ENCODE measurements at places on chromosomes 13 and 19. TPM values are rescaled to one million over a fixed set of nuclear protein-coding genes. Genes with fewer than 3 reads are reported as not detected.

DNA sequence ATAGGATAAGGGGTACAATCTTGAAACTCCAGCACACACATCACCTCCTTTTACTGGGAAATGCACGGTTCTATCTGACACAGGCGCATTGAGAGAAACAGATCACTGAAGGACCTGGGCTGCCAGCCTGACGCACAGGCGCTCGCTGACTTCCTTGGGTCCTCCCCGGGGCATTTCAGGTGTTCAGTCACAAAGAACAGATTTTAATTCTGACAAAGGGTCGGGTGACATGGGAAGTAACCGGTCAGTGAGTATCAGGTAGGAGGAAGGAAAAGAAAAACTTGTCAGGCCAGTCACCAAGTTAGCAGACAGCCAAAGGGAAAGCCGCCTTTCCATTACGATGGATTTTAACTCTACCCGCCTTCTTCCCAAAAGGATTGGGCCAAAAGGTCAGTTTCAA is 39.6 kb downstream of the INSR start:
- no peak for DNase-seq
- peaks cover 6% of the 10 kb centered on the region for H3K27me3 ChIP-seq
- peaks cover 10% of the 10 kb centered on the region for H3K4me1 ChIP-seq
- H3K27ac ChIP-seq, result no peak overlapping the region
- H3K36me3 ChIP-seq, result no peaks in the 10 kb centered on the region

- H3K36me3 ChIP-seq, result no peaks in the 10 kb centered on the region
- no peak for DNase-seq
- no peaks in the 10 kb centered on the region for H3K4me1 ChIP-seq
- peaks cover 45% of the 10 kb centered on the region for H3K27me3 ChIP-seq
- no peak within 1 kb of the TSS for H3K4me3 ChIP-seq
Observed at GRCh38 chr19:46124638-46125115, at the start of gene IGFL3. Gene IGFL3 (minus strand): TSS chr19:46124688. CDS start chr19:46124649, 39 bp downstream.

DNA sequence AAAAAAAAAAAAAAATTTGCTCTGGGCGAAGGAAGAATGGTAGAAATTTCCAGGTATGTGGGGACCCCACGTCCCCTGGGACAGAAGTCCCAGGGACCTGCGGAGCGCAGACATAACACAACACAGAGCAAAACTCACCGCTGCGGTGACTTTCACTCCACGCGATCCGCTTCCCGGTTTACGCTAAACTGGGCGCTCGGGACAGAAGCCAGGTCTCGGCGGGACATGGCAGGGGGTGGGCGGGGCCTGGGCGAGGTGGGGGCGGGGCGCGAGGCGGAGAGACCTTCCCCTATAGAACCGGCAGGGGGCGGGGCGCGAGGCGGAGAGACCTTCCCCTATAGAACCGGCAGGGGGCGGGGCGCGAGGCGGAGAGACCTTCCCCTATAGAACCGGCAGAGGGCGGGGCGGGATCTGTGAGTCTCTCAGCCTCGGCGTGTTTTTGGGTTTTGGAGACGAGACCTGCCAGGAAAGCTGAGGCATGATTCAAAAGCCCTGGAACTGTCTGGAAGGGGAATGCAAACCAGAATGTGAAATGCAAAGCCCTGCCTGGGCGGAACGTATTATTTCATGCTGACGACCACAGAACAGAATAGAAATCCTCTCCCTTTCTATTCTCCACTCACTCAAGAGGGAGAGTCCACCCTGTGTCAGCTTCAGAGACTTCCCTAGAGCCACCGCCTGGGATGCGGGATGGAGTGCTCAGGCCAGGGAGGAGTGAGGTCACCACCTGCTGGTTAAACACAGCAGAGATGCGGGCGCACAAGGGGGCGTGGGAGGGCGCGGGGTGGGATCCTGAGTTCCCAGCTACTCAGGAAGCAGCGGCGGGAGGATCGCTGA is 20.2 kb upstream of the ERVV-1 start:
- peaks cover 8% of the 10 kb centered on the region for H3K27me3 ChIP-seq
- DNase-seq, result peak; percentile 86
- H3K27ac ChIP-seq, result no peak overlapping the region
- H3K36me3 ChIP-seq, result peaks cover 7% of the 10 kb centered on the region

GRCh38 chr13:35793823-35794222 is 317.3 kb upstream of the MAB21L1 start:
- no peaks in the 10 kb centered on the region for H3K4me1 ChIP-seq
- H3K36me3 ChIP-seq, result no peaks in the 10 kb centered on the region
- DNase-seq, result no peak
- H3K27me3 ChIP-seq, result no peaks in the 10 kb centered on the region

DNA sequence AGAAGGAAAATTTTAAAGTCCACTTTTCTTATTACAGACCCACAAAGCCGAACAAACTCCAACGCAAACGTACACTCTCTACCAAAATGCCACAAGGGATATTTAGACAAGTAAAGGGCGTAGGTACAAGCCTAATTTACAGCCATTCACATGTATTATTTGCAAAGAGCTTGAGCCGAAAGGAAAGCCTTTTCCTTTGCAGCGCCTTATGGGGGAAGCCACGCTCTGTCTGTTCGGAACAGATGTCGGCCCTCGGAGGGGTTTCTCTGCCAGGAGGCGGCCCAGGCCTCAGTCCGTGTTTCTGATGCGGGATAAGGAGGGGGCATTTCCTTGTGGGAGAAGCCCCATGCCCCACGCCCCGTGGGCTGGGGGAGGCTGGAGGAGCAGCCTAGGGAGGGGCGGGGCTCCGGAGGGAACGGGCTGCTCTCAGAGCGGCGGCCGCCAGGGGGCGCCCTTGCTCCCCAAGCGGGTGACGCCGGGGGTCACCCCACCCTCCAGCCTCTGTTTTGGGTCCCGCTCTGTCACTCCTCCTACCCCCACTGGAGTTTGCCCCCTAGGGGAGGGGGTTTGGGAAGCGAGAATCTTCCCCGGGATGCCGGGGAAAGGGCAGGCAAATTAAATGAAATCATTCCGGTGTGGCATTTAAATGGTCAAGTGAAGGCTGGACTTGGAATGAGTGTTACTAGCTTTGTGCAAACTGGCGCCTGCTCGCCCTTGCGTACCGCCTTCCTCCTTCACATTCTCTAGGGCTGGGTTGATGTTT is 2.9 kb downstream of the HTR2A start:
- H3K4me1 ChIP-seq, result peaks cover 6% of the 10 kb centered on the region
- H3K36me3 ChIP-seq, result no peaks in the 10 kb centered on the region
- H3K27me3 ChIP-seq, result peaks cover 64% of the 10 kb centered on the region
- peak overlapping the region; percentile 64 for H3K4me3 ChIP-seq

DNA sequence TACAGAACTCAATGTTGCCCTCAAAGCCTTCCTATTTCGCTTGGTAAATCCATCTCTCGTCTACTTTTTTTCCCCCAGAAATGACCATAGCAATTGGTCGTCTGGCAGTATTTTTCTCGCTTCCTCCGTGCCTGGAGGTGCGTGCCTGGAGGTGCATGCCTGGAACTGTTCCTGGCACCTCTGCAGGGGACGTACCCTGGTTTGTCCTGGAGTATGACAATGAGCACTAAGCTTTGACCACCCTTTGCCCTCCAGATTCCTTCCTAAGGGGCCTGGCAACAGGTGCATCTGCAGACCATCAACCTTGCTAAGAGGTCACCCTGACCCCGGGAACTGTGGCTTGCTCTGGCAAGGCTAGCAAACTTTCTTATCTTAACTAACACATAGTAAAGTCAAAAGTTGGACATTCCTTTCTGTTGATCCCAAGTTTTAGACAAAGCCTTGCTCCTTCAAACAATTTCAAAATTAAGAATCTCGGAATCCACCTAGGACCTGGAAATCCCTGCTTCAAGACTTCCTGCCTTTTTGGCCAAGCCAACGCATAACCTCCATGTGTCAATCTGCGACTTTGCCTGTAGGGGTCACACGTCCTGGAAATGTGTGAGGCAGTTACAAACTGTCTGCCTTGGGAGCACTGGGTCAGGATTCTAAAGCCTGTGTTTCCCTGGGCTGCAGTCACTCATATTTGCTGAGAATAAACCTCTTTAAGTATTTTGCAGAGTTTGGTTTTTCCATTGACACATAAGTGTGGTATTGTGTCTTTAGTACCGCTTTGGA is 28.8 kb upstream of the TUBGCP3 start:
- peak; percentile 39 for DNase-seq
- H3K36me3 ChIP-seq, result no peaks in the 10 kb centered on the region
- no peak overlapping the region for H3K27ac ChIP-seq
- H3K4me3 ChIP-seq, result no peak overlapping the region
- H3K4me1 ChIP-seq, result no peaks in the 10 kb centered on the region

GRCh38 chr19:17332677-17333581 is 1.7 kb downstream of the ANO8 start:
- peak; percentile 63 for DNase-seq
- peaks cover 35% of the 10 kb centered on the region for H3K4me1 ChIP-seq
- H3K4me3 ChIP-seq, result peak overlapping the region; percentile 38

DNA sequence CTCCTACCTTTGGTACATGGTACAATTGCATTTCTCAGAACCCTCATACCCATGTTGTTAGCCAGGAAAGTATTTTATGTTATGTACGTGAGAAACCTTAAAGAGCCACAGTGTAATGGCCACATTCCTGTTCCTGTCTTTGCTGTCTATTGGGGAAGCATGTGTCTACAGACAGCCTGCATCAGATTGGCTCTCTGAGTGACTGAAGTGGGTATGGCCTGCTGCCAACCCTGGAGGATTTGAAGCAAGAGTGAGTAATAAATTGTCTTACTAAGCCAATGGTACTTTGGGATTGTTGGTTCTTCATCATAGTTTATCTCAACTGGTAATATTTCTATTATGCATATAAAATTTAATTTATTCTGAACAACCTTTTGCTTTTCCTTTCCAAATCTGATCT is 574.1 kb downstream of the LMO7 start:
- H3K27me3 ChIP-seq, result no peaks in the 10 kb centered on the region
- no peaks in the 10 kb centered on the region for H3K4me1 ChIP-seq
- H3K27ac ChIP-seq, result no peak overlapping the region
- H3K4me3 ChIP-seq, result no peak overlapping the region

GRCh38 chr19:35973487-35973886 is 21.5 kb upstream of the SDHAF1 start:
- no peak for DNase-seq
- H3K4me3 ChIP-seq, result no peak overlapping the region
- H3K36me3 ChIP-seq, result no peaks in the 10 kb centered on the region
- H3K4me1 ChIP-seq, result peaks cover 2% of the 10 kb centered on the region
- no peak overlapping the region for H3K27ac ChIP-seq
- H3K27me3 ChIP-seq, result peaks cover 2% of the 10 kb centered on the region

GRCh38 chr19:5407356-5407755 is 47.9 kb upstream of the ZNRF4 start:
- no peak overlapping the region for H3K4me3 ChIP-seq
- no peaks in the 10 kb centered on the region for H3K4me1 ChIP-seq
- no peak overlapping the region for H3K27ac ChIP-seq
- no peaks in the 10 kb centered on the region for H3K36me3 ChIP-seq
- no peak for DNase-seq
- H3K27me3 ChIP-seq, result no peaks in the 10 kb centered on the region

DNA sequence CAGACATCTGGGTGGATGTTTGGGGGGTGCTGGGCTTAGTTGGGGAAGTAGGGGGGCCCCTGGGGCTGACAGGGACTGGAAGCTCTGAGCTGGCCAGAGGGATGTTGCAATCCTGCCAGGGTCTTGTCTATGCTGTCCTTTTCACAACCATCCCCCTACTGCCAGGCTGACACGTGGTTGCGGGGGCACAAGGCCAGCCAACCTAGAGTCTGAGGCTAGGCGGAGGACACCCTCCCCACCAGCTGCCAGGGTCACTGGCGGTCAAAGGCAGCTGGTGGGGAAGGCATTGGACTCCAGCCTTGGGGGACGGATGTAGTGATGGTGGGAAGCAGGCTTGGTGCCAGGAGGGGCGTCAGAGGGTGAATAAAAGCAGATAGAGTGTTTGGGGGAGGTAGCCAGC is 1.6 kb upstream of the APOC1 start:
- H3K27me3 ChIP-seq, result peaks cover 17% of the 10 kb centered on the region
- H3K27ac ChIP-seq, result no peak overlapping the region
- no peak for DNase-seq
- H3K4me1 ChIP-seq, result peaks cover 14% of the 10 kb centered on the region
- H3K4me3 ChIP-seq, result no peak overlapping the region
- H3K36me3 ChIP-seq, result no peaks in the 10 kb centered on the region

GRCh38 chr19:4619668-4620294 is 19.5 kb upstream of the TNFAIP8L1 start:
- no peak overlapping the region for H3K27ac ChIP-seq
- H3K27me3 ChIP-seq, result peaks cover 2% of the 10 kb centered on the region
- no peaks in the 10 kb centered on the region for H3K4me1 ChIP-seq
- no peaks in the 10 kb centered on the region for H3K36me3 ChIP-seq

DNA sequence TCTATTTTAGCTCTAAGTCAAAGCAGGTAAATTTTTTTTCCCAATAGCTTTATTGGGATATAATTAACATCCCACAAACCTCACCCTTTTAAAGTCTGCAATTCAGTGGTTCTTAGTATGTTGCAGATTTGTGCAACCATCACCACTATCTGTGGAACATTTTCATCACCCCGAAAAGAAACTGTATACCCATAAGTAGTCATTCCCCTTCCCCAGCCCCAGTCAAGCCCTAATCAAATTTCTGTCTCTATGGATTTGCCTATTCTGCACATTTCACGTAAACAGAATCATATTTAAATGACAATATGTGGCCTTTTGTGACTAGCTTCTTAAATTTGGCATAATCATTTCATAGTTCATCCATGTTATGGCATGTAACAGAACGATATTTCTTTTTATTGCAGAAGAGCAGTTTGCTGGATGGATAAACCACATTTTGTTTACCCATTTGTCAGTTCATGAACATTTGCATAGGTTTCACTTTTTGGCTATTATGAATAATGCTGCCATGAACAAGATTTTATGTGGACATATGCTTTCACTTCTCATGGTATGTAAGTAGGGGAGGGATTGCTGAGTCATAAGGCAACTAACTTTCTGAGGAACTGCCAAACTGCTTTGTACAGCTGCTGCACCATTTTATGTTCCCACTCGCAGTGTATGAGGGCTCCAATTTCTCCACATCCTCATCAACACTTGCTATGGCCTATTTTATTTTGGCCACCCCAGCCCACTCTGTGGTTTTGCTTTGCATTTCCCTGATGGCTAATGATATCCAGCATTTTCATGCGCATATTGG is 10.9 kb downstream of the SLC46A3 start:
- no peaks in the 10 kb centered on the region for H3K27me3 ChIP-seq
- peaks cover 9% of the 10 kb centered on the region for H3K4me1 ChIP-seq
- H3K27ac ChIP-seq, result no peak overlapping the region
- peak; percentile 31 for DNase-seq
- H3K36me3 ChIP-seq, result peaks cover 24% of the 10 kb centered on the region

DNA sequence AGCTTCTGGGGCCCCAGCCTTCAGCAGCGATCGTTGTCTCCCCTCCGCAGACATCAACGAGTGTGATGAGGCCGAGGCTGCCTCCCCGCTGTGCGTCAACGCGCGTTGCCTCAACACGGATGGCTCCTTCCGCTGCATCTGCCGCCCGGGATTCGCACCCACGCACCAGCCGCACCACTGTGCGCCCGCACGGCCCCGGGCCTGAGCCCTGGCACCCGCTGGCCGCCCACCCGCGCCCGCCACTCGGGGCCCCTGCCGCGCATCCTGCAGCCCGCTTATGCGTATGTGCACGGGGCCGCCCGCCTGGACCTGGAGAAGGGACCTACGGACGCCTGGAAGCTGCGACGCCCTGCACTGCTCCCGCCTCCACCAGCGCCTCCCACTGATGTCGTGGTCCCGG is 28.2 kb downstream of the LTBP4 start:
- DNase-seq, result no peak
- H3K4me3 ChIP-seq, result no peak overlapping the region
- peaks cover 5% of the 10 kb centered on the region for H3K27me3 ChIP-seq
- H3K36me3 ChIP-seq, result peaks cover 11% of the 10 kb centered on the region
- H3K27ac ChIP-seq, result no peak overlapping the region
- H3K4me1 ChIP-seq, result peaks cover 18% of the 10 kb centered on the region

The ZNF816 gene
- total RNA-seq, result 11.2 TPM

The ZNF223 gene
- total RNA-seq, result not detected

The ICAM5 gene
- 0.57 TPM for total RNA-seq
